Activated T-cell treated with anti-CD3 and anti-CD28 coated beads, Interleukin-2, amount 50 U/mL, for 48 hours (primary cell): ENCODE measurements at places on chromosomes 6 and 20.

DNA sequence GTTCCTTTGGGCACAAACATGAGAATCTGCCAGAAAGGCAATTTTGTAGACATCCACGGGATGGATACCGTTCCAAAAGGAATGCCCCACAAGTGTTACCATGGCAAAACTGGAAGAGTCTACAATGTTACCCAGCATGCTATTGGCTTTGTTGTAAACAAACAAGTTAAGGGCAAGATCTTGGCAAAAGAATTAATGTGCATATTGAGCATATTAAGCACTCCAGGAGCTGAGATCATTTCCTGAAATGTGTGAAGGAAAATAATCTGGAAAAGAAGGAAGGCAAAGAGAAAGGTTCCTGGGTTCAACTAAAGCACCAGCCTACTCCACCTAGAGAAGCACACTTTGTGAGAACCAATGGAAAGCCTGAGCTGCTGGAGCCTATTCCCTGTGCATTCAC is 103.9 kb upstream of the ARG1 start:
- DNase-seq, result no peak

DNA sequence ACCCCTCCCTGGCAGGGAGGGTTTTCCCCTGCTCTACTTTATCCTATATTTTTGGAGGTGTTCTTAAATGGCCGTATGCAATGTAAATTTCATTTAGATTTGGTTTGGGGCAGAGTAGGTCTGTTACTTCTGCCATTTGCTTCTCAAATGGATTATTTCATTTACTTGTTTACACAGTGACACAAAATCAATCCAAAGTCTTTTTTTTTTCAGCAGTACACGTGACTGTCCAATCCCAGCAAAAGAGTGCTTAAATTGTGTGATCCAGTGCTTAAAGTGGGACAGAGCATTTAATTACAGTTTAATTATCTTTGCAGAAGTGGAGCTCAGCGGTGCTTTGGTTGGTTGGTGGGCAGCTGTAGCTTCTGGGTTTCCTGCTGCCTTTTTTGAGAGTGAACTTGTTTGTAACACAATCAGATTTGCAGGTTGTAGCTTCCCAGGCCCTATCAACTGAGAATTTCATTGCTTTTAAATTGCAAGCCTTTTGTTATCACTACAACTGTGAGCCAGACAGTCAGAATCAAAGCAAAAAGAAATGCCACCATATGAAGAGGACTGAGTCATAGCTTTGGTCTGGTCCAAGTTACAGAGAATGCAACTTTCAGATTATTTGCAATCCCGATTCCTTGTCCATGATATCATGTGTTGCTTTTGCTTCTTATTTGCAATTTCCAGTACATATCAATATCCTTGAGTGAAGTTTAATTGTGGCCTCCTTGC is 216.9 kb downstream of the DOK5 start:
- DNase-seq, result no peak

DNA sequence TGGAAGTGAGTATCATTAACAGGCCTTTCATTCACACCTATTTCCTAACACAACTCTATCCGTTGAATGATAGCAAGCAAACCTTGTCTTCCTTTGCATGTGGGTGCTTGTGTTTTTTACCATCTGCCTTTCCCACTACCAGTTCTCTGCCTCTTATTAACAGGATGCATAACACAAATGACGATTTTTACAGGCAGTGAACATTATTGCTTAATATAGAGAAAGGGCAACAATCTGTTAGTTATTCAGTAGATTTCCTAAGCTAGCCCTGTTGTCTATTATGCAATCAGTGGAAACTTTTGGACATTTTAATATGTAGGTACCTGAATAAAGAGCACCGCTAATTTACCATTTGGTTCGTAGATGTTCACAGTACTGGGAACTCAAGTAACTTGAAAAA is 348.8 kb upstream of the PLCB4 start:
- no peak for DNase-seq

GRCh38 chr6:16414205-16414604 is 175.8 kb downstream of the GMPR start:
- DNase-seq, result no peak

DNA sequence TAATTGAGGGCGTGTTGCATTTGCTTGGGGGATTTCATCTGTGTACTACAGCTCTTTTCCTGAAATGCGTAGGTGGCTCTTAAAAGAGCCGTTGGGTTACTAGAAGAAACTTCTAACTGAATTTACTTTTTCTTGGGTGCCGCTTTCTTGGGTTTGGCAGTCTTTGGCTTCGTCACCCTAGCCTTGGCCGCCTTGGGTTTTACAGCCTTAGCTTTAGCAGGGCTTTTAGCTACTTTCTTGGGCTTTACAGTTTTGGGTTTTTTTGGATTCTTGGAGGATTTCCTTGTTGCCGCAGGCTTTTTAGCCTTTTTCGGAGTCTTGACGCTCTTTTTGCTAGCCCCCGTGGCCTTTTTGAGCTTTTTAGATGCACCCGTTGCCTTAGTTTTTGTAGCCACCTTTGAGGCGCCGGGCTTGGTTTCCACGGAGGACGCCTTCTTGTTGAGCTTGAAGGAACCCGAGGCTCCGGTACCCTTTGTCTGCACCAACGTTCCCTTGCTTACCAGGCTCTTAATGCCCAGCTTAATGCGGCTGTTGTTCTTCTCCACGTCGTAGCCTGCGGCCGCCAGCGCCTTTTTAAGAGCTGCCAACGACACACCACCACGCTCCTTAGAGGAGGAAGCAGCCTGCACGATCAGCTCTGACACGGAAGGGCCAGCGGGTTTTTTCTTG is 54.5 kb downstream of the TRIM38 start:
- no peak for DNase-seq

GRCh38 chr6:49464691-49465090 is 1.5 kb downstream of the CENPQ start:
- DNase-seq, result no peak

- DNase-seq, result no peak
Measured at GRCh38 chr6:119277052-119277451, 72.5 kb downstream of the MAN1A1 start.

DNA sequence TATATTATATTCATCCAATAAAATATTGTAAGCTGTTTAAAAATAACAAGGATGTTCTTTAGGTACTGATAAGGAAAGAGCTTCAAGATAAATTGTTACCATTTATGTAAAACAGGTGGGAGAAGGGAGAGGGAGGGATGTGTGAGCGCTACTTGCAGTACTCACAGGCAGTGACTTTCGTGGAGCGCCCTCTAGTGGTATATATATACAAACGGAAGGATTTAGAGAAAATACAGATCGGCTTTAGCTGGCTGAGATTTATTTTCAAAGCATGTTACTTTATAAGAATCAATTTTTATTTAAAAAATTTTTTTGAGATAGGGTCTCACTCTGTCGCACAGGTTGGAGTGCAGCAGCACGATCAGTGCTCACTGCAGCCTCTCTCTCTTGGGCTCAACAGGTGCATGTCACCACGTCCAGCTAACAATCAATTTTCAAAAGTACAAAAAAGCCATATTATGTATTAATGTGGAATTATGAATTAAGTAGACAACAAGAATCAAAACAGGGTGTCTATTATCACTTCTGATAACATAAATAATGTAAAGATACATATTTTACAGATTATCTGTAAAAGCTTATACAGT is 3.3 kb upstream of the MOG start:
- DNase-seq, result no peak

DNA sequence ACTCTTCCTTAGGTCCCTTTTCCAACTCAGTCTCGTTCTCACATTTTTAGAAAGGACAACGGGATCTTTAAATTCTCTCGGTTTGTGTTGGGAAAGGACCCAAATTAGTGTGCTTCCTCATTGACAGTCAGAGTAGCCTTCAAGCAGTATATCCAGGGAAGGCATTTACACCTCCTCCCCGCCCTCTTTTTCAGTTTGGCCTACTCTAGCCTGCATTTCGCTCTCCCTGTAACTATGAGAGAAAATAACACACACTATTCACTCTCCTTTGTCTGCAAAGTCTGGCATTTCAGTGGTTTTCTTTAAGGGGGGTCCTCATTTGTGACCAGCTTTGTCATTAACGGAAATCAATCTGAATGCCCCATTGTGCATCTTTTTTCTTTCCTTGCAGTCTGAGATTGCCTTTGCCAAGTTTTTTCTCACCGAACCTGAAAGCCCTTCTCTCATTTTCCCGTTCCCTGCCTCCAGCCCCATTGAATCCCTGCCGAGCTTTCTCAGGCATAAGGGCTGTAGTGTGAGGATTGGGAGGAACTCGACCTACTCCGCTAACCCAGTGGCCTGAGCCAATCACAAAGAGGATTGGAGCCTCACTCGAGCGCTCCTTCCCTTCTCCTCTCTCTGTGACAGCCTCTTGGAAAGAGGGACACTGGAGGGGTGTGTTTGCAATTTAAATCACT is 393 bp upstream of the FABP7 start:
- no peak for DNase-seq

DNA sequence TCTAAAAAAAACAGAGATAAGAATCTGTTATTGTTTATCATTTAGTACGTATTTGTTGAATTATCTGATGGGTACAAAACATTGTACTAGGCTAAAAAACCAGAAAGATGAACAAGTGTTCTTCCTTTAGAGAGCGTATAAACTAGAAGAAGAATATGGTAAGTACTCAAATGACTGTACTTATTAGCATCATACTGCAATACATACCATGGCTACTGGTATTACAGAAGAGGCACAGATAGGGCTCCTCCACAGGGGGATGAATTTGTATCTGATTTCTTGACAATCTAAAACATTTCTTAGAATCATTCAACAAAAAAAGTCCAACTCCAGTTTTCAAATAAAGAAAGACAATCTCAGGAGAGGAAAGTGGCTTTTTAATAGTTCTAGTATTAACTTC is 118.0 kb upstream of the THEMIS start:
- no peak for DNase-seq

DNA sequence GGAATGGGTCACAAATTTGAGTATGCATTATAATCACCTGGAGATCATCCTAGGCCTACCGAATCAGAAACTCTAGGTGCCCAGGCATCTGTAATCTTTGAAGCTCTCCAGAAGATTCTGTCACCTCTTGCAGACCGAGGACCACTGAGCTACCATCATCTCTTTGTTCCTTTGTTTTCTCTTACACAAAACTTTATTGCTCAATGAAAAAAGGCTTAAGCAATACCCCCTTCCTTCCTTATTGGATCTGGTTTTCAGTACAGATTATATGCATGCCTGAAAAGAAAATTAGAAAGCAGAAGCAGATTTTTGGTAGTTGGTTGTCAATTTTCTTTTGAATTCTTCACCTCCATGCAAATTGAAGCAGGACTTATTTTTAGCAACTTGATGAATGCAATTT is 31.3 kb downstream of the STX11 start:
- DNase-seq, result no peak

GRCh38 chr6:156658966-156659821 is 118.0 kb upstream of the ARID1B start:
- DNase-seq, result no peak

DNA sequence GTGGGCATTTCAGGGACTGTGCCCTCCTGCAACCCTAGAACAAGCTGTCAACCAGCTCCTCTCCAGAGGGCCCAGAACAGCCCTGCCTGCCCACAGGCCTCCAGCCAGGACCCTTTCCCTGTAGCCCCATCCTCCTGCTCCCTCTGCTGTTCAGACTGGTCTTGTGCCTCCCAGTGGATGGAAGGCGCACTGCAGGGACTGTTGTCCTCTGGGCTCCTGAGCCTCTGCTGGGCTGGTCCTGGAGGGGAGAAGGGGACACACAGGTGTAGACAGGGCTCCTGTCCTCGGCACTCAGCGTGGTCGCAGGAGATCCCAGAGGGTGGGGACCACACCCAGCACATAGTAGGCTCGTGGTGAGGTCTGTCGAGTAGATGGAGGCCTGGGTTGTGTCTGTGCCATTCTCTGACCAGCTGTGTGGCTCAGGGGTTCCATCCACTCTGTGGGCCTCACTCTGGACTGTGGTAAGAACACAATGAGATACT is 11.5 kb downstream of the ITPR3 start:
- peak; percentile 79 for DNase-seq

DNA sequence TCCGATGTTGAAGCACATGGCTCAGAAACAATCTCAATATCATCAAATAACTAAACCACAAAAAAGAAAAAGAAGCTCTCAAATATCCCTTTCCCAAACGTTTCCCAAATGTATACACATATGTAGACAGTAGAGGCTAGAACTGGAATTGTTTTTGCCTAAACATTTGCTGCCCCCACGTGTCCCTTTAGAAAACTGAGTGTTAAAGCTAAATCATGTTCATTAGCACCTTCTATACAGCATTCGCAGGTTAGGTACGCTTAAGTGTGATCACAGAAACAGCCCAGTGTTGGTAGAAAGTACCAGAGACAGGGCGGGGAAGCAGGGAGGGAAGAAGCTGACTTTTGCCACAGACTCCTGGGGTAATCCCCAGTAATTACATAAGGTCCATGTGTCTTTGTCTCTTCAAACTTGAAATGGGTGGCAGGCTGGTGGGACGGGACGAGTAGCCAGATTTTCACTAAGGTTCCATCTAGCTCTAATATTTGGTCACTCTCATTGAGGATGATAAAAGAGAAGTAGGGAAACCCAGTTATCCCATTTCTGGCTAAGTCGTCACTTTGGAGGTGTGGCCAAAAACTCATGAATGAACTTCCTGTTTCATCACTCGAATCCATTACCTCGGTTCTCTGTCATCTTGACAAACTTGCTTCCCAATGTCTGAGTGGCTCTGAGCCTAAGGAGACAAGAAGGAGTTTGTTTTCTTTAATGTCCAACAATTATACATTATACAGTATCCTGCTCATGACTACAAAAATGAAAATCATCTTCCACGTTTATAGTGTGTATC is 15.0 kb upstream of the TFAP2A start:
- DNase-seq, result no peak

- no peak for DNase-seq
Measured at GRCh38 chr6:95685822-95686221, 108.5 kb downstream of the MANEA start.

DNA sequence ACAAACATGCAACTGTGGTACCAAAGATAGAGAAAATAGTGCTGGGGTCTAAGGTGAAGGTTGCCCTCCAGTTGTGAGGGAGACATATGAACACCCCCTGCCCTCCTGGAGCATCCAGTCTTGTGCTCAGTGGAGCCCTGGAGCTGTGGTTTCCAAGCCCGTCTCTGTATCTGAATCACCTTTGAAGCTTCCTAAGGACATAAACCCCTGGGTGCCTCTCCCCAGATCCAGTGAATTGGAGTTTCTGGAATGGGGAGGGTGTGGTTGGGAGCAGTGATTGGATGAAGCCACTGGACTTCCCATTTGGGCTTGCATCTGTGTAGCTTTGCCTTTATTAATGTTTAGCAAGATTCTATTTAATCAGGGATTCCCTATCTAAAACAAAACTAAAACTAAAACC is 22.4 kb upstream of the E2F3 start:
- DNase-seq, result no peak

DNA sequence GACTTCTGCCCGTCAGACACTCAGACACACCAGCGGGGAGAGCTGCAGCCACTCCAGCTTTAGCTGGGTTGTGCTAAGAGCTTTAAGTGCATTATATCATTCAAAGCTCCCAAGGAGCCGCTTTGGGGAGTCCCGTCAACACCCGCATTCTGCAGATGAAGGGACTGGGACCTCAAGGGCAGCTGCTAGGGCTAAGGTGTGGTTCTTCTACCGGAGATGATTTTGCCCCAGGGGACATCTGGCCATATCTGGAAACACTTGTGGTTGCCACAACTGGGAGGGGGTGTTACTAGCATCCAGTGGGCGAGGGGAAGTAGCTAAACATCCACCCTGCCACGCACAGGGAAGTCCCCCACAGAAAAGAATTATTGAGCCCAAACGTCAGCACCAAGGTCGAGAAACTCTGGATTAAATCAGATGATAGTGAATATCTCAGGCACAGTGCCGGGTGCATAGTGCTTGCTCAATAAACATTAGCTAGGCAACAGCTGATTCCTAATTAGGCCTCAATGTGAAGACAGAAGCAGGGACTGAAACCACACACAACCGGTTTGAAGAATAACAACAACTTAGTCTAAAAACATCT is 29.6 kb downstream of the PMEPA1 start:
- no peak for DNase-seq
